Liver (tissue), 10 donors: ENCODE measurements at places on chromosomes 7 and 10.

GRCh38 chr7:25882151-25882773 lies 269.7 kb upstream of the NFE2L3 start:
- DNase-seq = no peak

GRCh38 chr7:70132226-70132851 lies 534.1 kb downstream of the AUTS2 start:
- DNase-seq = no peak

GRCh38 chr10:127872871-127873600 lies 19.7 kb downstream of the CLRN3 start:
- no peak for DNase-seq

GRCh38 chr10:130757271-130757670 lies 554.2 kb downstream of the TCERG1L start:
- no peak for DNase-seq

DNA sequence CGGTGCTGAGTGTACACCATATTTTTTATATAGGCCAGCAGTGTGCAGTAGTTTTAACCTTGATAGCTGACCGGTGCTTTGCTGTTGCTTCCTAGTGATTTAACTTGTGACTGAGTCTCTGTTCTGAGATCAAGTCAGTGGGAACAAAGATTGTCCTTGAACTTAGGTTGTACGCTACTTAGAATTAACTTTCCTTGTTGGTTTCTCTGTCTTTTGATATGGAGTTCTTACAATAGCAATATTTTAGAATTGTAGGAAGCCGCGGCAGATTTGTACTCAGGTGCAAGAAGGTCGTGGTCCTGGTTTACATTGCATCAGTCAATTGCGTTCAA lies 1.3 kb downstream of the DDX21 start:
- no peak for DNase-seq

DNA sequence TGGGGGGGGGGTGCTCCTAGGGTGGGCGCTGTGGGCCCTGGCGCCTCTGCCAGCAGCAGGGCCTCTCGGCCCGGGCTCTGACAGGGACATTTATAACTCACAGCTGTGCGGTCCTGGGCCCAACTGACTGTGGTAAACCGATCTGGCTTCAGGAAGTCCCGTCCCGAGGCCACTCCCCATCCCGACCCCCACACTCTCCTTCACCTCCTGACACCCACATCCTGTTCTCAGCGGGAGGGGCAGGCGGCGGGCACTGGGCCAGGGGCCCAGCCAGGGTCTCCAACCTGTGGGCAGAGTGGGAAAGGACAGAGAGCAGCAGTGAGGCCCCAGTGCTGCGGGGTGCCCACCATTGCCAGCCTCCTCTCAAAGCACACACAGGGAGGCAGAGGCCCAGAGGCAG lies 69.1 kb downstream of the ZMIZ1 start:
- DNase-seq = no peak

GRCh38 chr10:9613338-9614075 lies 1404.2 kb upstream of the CELF2 start:
- DNase-seq = no peak

- no peak for DNase-seq
Measured at GRCh38 chr7:30697719-30698460, 15.6 kb upstream of the CRHR2 start.

DNA sequence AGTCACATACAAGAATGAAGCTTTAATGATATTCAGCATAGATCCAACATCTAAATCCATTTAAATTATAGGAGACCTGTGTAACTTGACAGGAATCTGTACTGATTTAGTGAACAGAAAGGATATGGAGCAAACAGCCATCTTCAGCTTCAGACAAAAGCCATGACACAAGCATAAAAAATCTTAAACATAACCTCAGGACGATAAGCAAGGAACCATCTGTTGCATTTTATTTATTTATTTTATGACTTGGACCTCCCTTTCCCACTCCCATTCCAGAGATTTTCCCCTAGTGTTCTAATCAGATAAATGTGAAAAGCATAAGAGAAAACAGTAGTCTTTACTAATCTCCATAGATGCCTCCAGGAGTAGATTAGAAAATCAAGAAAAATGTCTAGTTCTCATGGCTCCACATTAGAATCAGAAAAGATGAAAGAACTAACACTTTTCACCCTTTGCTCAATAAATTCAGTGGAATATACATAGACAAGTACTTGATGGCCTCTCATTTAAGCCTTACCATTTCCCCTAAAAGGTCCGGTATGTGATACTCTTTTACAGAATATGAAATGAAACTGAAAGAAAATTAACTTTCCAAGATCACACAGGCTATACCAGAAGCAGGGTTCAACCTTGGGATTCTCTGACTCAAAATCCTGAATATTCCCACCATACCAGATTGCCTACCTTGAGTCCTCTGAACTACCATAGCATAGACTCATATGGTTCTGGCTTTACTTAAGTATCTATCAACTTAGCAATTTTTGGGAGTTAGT lies 15.2 kb downstream of the CACNA2D1 start:
- no peak for DNase-seq

DNA sequence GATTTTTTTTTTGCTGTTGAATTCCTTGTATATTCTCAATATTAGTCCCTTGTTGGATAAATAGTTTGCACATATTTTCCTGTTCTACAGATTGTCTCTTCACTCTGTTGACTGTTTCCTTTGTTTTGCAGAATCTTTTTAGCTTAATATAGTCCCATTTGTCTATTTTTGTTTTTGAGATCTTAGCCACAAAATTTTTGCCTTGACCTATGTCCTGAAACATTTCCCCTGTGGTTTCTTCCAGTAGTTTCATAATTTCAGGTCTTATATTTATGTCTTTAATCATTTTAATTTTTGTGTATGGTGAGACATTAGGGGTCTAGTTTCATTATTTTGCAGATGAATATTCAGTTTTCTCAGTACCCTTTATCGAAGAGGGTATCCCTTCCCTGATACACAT lies 92.7 kb downstream of the LANCL2 start:
- DNase-seq = no peak

DNA sequence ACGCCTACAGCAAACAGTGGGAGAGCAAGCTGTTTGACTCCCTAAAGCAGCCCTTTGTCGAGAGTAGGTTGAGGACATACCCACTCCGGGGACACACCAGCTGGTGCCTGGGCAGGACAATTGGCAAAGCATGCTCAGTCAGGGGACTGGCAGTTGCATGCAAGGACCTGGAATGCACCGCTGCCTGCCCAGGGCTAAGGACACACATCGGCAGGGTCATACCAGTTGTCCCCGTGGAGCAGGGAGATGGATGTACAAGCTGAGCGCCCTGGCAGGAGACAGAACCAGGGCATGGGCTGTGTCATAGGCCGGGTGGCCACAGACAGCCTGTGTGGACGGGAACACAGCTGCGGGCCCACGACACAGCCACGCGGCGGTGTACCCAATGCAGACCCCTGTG lies 18.3 kb upstream of the ELN start:
- DNase-seq = no peak

DNA sequence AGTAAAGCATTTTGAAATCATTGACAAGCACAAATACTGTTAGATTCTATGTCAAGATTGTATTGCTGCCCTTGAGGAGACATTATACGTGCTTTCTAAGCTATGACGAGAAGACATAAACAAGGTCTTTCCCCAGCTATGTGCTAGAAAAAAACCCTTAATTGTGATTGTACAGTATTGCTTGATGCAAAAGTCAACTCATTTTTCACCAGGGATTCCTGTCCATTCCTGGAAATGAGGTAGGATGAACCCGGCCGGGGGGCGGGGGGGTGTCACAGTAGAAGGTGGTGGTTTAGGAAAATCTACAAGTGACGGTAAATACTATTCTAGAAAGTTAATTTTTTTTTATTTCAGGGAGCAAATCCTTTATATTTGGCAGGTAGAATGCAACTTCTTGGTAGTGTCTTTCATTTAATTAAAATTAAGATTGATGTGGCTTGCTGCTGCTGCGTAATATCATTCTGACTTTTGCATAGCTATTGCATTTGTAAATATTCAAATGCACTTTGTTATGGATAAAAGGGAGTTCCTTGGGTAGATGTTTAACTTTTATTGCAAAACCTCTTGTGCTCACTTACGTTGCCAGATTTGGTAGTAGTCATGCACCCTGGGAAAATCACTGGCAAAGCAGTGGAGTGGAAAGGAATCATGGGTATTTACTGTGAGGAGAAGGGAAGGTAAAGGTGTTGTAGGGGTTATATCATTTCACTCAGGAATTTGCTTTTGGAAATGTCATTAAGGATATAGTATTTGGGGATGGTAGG lies 164.4 kb upstream of the PRPS1L1 start:
- no peak for DNase-seq

GRCh38 chr7:25240340-25240739 lies 12.1 kb upstream of the NPVF start:
- DNase-seq = no peak

- DNase-seq = no peak
Measured at GRCh38 chr7:1024331-1024841, 20.0 kb upstream of the GPR146 start.

GRCh38 chr10:99711129-99711719 lies 20.7 kb downstream of the COX15 start:
- no peak for DNase-seq

DNA sequence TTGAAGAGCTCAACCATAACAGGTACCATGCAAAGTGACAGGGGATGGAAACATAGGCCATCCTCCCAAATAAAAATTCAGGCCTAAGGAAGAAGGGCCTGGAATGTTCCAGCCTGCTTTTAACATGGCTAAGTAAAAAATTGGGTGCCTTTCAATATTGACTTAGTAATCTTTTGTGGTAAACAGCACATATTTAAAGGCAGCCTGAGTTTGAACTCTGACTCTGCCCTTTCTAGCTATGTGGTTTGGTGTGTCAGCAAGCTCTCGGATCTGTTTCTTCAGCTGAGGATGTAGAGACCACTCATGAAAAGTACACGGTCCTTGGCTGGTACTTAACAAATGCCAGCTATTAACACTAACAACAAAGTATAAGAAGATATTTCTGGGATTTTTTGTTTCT lies 191.8 kb upstream of the CDCA7L start:
- no peak for DNase-seq

- no peak for DNase-seq
Measured at GRCh38 chr10:88979153-88979562, 11.4 kb upstream of the FAS start.

DNA sequence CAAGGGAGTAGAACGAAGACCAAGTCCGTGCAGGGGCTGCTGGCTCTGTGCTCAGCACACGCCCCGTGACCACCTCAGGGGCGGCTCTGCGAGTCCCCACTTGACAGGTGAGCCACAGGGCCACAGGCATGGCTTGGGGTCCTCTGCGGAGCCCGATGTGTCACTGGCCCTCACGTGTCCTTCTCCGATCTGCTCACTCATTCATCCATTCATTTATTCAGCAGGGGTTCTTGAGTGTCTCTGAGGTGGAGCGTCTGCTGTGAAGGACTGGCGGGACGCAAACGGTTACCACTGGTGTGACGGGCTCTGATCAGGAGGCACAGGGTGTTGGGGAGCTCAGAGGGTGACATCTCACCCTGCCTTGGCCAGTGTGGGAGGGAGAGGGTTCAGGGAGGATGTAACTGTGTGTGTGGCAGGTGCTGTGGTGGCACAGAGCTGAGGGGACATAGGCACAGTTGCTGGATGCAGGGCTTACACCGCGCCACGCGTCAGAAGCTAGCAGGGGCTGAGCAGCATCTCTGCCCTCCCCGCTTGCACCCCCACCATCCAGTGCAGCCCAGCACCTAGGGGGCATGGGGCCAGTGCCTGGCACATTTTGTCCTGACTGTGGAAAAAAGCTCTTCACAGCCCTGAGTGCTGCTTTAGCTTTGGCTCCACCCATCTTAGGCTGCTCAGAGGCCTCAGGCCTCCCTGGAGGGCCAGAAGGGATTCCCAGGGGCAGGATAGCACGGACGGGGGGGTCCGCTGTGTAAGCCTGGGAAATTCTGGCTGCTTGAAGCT lies 116.8 kb downstream of the LHPP start:
- DNase-seq = no peak

GRCh38 chr10:61452655-61453641 lies at the start of gene TMEM26:
Gene TMEM26, minus strand, starts transcription at chr10:61453381. Its CDS starts 300 bp downstream, at chr10:61453081.
- DNase-seq = peak; percentile 40

DNA sequence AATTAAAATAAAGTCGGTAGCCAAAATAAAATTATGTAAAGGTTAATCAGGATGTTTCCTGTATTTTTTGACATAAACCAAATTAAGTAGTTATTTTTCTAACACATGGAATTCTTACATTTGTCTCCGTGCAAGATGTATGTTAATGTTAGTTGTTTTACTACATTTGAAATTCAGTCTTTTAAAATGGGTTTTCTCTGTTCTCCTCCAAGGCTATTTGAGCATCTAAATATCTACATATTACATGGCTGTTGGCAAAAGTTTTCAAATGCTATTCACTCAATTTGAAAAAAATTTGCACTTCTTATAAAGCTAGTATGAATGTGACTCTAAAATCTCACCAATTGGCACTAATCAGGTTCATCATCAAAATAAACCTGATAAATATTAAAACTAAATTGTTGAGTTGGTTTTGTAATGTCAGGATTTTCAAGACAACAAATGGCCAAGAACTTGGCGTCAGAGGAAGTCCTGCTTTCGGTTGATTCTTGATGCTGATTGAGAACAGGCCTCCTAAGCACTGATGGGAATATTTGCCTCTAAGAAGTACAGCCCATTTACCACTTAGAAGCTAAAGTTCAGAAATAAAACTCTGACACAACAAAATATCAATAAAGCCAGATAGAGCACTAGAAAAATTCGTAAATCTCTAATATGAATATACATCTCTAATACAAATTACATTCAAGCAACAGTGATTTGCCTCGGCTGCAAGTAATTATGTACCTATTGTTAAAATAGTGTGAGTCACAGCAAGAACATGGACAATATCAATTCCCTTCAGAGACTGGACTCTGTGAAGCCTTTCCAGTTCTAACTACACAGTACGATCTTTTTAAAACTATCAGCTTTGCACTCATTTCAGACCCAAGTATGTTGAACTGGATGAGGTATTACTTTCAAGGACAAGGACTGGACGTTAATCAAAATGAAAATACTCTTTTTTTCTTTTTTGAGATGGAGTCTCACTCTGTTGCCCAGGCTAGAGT lies 733.1 kb upstream of the C7orf33 start:
- DNase-seq = no peak

DNA sequence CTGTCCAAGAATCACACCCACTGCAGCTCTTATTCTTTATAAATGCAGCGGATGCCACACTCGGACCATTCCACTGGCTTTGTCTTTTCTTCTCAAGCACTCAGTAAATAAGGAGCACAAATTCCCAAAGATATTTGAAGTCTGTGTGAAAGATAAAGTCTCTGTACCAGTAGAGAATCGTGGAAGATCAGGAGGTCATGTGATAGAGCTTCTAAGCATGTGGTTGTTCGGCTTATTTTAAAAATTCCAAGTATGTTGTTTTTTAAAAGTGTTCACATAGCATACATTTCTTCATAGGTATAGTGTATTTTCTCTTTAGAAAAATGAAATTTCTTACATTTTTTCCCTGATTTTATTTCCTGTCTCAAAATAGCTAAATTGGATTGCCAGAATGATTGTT lies 75.8 kb downstream of the NOC3L start:
- DNase-seq = no peak

GRCh38 chr10:101130984-101131961 lies at the start of gene TLX1:
Gene TLX1, plus strand, starts transcription at chr10:101131300. Its CDS starts 242 bp downstream, at chr10:101131542.
- no peak for DNase-seq

DNA sequence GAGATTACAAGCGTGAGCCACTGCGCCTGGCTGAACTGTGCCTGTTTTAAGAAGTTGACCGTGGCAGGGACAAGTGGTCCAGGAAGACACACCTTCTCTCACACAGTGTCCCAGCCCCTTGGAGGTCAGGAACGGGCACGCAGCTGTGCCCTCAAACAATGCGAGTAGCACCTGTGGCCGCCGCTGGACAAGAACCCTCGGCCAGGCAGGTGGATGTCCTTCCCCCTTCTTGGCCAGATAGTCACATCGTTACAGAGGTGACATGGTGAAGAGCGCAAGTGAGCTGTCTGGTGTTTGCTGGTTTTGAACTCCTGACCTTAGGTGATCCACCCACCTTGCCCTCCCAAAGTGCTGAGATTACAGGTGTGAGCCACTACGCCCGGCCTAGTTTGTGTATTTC lies 8.8 kb downstream of the ZFAND2A start:
- no peak for DNase-seq
